ENCODE measurements at places on chromosomes 4 and X.

DNA sequence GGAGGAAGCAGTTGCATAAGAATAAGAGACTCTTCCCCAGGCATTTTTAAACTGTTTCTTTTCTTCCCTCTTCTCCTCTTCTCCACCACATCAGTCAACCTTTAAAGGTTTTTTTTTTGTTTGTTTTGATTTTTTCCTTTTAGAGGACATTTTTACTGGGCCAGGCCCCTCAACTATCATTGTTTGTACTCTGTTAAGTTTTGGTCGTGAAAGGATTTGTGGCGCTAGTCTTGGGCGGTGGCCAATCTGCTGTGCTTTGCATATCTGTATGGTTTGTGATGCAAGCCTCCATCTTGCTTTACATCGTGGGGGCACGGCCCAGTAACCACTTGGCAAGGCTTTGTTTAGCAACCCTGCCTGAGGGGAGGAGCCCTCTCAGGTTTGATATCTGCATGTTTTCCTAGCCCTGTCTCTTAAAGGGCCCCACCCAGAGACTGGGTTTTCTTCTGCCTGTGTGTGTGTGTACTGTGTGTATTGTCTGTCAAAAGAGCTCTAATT lies 101.9 kb upstream of the SLITRK2 start:
- no peak for DNase-seq

- DNase-seq: peak; percentile 77
Measured at GRCh38 chr4:67198727-67199126, 346.6 kb downstream of the CENPC start.

DNA sequence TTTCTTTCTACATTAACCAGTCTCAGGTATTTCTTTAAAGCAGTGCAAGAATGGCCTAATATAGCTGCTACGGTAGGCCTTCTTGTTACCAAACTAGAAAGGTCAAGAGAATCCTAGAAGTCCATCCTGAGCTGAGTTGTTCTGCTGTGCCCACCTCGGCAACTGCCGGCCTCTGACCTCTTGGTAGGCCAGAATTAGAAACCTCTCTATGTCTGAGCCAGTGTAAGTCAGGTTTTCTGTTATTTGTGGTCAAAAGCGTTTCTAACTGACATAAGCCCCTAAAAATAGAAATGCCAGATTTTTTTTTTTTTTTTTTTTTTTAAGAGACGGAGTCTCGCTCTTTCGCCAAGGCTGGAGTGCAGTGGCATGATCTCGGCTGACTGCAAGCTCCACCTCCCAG lies 43.1 kb downstream of the SOWAHB start:
- DNase-seq: no peak

DNA sequence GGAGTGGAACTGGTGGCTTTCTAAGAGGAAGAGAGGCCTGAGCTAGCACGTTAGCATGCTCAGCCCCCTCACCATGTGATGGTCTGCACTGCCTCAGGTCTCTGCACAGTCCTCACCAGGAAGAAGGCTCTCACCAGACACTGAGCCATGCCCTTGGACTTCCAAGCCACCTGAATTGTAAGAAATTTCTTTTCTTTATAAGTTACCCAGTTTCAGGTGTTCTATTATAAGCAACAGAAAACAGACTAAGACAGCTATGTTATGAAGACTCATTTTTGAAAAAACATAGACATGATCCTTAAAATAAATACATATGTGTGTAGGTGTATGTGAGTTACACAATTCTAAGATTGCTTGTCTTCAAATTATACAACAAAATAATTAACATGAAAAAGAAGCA lies 74.7 kb downstream of the CEP44 start:
- no peak for DNase-seq

DNA sequence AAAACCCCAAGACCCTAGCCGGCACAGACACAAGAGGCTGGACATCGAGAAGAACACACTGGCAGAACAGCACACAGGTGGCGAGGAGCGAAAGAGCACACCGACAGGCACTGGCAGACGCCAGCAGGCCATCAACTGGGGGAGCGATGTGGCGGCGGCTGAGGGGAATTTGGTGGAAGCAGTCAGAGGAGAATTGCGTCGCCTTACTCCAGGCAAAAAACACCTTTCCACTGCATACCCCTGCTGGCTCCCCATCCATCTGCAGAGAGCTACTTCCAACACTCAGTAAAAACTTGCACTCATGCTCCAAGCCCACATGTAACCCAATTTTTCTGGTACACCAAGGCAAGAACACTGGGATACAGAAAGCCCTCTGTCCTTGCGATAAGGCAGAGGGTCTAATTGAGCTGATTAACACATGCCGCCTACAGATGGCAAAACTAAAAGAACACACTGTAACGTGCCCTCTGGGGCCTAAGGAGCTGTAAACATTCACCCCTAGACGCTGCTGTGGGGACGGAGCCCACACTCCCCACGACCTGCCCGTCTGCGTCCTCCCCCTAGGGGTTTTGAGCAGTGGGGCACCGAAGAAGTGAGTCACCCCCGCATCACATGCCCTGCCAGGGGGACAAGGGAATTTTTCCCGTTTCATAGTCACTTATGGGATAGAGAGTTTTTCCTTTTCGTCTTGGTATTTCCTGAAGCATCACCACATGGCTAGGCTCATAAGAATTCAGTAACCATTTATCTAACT lies 262.3 kb downstream of the KCTD8 start:
- no peak for DNase-seq

DNA sequence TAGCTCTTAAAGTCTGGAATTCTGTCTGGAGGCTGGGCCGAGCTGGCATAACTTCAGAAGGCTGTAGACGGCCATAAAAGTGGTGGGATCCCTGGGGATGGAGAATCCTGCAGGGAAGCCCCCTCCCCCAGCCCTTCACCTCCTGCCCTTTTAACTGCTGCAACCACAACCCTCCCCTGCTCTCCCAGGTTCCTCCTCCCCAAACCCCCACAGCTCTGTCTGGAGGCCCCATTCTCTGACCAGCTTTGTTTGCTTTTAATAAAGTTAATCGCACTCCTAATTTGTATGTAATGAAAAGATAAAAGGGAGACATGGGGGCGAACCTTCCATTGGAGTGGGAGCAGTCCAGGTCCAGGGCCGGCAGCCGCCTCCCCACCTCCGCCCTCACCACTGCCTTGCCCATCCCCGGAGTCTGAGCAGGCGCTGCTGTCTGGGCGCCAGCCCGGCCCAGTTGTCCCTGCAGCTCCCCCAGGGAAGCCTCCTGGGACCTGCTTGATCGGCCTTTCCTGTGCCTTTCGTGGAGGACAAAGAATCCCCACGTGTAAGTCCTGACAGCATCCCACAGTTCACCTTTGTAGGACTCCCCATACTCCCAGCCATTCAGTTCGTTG lies 84.3 kb downstream of the PJA1 start:
- DNase-seq: no peak

GRCh38 chr4:100581337-100581736 lies 63.5 kb upstream of the EMCN start:
- DNase-seq: peak; percentile 57

DNA sequence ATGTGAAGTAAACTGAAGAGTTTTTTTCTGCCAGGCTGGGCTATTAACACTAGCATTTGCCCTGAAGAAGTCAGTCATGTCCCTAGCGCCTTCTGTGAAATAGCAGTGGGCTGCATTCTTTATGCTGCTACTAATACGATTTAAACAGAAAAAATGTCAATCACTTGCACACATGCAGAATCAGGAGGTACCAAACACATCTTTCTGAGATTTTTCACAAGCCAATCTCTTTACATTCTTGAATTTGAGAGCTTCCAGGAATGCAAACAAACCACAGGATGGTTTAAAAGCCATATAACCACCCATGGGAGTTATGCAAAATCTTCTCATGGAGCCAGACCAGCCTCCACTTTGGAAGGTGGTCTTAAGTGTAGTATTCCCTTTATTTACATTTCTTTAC lies 220.1 kb downstream of the IQCM start:
- DNase-seq: no peak

- no peak for DNase-seq
Measured at GRCh38 chr4:26782830-26783202, 77.8 kb upstream of the STIM2 start.

- peak; percentile 8 for DNase-seq
Measured at GRCh38 chr4:150591406-150591805, 9.5 kb downstream of the MAB21L2 start.
